Spinal cord (tissue), 10 donors: ENCODE measurements at places on chromosomes 6 and 20. TPM values are rescaled to one million over a fixed set of nuclear protein-coding genes. Genes with fewer than 3 reads are reported as not detected.

GRCh38 chr6:143807103-143807772, 35.9 kb upstream of the LTV1 start:
- DNase-seq: no peak

DNA sequence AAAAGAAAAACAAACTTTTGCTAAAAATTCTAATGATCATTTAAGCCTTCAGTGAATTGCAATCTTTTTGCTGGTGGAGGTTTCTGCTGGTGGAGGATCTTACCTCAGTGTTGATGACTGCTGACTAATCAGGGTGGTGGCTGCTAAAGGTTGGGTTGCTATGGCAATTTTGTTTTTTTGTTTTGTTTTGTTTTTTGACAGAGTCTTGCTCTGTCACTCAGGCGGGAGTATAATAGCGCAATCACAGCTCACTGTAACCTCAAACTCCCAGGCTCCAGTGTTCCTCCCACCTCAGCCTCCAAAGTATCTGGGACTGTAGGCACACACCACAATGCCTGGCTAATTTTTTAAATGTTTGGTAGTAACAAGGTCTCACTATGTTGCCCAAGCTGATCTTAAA, 94.7 kb downstream of the ANKRD6 start:
- no peak for DNase-seq

GRCh38 chr6:162622572-162622971, 105.0 kb downstream of the PRKN start:
- no peak for DNase-seq

DNA sequence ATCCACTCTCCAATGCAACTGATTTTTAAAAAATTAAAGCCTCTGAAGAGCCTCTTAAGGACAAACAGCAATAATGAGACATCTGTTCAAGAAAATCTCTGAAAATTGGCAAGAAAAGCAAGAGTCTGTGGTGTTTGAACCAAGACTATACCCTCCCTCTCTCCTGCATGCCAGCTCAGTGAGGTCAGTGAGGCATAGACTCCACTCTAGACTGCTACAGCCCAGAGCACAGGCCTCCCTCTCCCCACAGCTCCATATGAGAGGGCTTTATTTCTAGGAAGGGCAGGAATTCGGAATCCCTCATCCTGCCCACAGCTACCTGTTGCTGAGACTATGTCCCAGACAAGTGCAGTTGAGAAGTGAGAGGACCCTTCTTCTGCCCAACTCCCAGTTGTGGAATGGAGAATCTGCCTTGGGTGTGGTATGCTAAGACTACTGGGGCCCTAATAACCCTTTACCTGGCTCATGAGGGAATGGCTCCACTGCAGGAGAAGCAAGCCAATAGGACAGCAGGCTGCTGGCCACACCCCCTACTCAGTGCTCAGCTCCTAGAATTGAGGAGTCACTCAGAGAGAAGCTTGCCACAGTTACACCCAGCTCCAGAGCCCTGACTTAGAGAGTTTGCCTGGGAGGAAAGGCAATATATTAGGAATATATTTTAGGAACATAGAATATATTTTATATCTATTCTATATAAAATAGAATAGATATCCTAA, 22.7 kb upstream of the HLA-DQA1 start:
- DNase-seq: no peak

DNA sequence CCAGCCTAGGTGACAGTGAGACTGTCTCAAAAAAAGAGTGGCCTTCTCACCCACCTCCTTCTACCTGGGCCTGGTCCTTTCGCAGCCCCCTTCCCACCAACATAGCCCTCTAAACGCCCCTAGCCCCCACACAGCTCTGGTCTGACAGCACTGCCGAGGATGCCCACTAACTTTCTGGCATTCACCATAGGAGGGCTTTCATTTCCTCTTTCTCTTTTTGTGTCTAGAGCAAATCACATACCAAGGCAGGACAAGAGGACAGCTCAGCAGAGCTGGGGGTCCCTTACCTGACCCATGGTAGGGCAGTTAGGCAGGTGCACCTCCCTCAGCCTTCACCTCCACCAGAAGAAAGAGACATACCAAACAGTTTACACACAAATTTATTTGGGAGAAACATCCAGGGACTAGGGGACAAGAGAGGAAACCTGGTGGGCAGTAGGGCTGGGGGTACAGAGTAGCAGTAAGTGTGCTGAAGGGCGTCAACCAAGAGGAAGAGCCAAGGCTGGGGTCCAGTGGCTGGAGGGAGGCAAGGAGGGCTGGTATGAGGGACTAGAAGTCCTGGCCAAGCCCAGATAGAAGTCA, 4.5 kb downstream of the LY6G5C start:
- no peak for DNase-seq

GRCh38 chr6:2684103-2684749, 66.5 kb downstream of the MYLK4 start:
- no peak for DNase-seq

DNA sequence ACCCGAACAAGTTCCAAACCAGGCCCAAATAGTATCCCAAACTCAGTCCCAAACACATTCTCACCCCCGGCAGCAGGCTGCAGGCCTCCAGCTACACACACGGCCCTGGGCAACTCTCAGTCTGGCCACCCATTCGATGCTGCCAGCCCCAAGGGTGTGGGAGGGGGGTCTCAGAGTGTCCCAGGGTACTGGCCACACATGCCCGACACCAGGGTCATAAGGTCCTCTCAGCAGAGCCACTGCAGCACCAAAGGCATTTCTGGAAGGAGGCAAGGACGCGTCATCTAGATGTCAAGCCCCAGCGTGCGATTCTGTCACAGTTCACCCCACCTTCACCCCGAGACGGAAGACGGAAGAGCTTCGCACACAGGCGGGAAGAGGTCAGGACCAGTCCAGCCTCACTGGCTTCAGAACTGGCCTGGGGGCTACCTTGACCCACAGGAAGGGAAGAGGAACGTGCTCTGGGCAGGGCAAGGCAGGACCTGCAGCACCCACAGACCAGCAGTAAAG, 9.5 kb downstream of the MYL9 start:
- no peak for DNase-seq

The MCHR2 gene
- total RNA-seq: 0.11 TPM

The NAPB gene
- total RNA-seq: 207 TPM
